Activated naive CD4-positive, alpha-beta T cell treated with anti-CD3 and anti-CD28 coated beads, Interleukin-2, amount 50 U/mL, for 16 hours (primary cell): ENCODE measurements at places on chromosomes 16 and 17.

GRCh38 chr16:10368969-10369551, 16.8 kb upstream of the ATF7IP2 start:
- DNase-seq, result no peak

DNA sequence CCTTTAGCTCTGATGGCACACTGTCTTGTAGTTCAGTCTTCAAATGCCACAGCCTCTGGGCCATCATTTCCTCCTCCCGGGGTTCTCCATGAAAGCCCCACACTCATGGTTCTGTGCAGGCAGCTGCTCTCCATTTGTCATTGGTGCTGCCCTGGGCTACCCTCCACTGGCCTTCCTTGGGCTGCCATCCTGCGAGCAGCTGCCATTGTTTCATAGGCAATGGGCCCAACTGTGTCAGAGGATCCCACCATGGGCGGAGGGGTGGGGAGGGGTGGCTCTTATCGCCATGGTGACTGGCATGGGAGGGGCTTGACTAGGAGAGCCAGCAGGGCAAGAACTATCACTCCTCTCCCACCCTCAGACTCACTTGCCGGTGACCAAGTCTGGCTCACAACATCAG, 38.6 kb upstream of the BRD7 start:
- DNase-seq, result no peak

DNA sequence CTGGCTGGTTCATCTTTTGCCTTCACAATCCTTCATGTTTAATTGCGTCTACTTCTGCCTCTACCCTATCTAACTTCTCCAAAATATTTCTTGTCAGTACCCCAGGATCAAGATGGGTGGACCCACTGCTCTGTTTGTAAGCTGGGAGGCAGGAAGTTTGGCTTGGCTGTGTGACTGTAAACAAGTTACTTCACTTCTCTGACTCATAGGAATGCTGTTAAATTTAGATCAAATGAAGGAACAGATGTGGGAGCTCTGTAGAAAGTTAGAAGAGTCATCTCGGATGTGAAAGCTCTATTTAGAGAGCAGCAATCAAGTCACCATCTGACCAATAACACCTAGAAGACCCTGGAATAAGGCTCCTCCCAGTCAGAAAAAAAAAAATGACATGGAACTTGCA, 55.2 kb upstream of the MRTFB start:
- DNase-seq, result no peak

- DNase-seq, result no peak
Observed at GRCh38 chr17:73292031-73292531, 19.7 kb downstream of the CDC42EP4 start.

DNA sequence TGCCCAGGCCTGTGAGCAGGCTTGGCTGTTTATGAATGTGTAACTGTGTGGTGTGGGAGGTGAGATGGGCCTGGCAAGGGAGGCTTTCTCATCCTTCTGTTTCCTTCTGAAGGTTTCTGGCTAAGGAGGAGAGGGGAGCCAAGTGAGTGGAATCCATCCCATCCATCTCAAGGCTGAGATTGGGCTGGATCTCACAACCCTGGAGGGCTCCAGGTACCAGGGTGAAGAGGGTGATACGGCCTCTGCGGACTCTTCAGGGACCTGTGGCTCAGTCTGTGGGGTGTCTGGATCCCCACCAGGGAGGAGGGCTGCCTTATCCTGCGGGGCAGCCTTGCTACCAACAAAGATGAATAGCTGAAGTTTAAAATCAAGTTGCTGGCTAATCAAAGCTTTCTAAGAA, 7.0 kb downstream of the ZNF629 start:
- no peak for DNase-seq

DNA sequence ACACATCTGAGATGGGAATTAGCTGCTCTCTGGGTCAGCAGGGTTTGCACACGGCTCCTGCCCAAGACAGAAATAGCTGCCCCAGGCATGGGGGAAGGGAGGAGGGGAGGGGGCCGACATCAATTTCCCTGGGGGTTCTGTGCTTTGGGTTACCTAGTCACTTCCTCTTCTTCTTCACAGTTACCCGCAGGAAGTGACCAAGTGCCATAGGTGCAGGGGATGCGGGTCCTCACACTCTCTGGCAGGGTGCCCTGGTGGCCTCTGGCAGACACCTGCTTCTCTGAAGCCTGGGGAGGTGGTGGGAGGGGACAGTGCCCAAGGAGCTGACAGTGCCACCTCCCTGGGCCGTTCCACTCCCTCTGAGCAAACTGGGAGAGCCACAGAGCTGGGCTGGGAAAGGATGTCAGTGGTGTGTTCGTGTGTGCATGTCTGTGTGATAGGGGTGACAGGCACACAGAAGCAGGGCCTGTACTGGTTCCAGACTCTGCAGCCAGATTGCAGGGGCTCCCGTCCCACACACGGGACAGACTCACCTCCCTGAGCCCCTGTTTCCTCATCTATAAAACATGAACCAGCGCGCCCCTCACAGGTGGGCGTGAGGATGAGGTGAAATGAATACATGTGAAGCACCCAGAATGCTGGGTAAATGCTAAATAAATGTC, 18.2 kb downstream of the SCN4A start:
- peak; percentile 26 for DNase-seq

DNA sequence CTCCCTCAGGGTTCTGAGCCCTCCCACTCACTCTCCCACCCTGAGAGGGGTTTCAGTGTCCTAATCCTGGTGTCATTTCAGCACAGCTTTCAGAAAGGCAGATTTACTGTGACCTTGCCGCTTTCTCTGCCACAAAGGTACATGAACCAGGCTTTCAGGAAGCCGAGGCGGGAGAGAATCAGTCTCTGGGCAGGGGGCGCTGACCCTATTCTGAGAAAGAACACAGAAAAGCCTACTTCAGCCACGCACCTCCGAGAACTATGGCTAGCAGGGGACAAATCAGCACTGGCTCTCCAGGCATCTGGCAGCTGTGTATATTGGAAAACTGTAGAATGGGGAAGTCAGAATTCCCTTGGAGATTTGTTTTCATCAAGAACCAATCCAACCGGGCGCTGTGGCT, 57.7 kb upstream of the BCAR1 start:
- no peak for DNase-seq

GRCh38 chr17:1985686-1986085, 39.4 kb downstream of the RTN4RL1 start:
- no peak for DNase-seq

- DNase-seq, result no peak
Observed at GRCh38 chr17:42787266-42787665, 6.9 kb downstream of the WNK4 start.

DNA sequence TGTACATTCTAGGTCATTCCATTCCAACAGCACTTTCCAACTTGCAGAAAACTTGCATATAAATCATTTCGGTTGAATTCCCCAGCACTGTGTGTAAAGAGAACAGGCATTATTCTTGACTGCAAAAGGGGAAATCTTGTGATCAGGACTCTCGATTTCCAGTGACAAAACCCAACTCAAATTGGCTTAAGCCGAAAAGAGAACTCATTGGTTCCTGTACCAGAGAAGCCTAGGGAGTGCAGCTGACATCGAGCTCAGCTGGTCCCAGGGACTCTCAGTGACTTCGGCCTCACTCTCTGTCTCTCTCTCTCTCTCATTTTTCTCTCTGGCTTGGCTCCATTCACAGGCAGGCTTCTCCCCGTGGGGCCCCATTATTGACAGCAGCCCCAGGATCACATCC, 30.7 kb downstream of the CD300LF start:
- no peak for DNase-seq

DNA sequence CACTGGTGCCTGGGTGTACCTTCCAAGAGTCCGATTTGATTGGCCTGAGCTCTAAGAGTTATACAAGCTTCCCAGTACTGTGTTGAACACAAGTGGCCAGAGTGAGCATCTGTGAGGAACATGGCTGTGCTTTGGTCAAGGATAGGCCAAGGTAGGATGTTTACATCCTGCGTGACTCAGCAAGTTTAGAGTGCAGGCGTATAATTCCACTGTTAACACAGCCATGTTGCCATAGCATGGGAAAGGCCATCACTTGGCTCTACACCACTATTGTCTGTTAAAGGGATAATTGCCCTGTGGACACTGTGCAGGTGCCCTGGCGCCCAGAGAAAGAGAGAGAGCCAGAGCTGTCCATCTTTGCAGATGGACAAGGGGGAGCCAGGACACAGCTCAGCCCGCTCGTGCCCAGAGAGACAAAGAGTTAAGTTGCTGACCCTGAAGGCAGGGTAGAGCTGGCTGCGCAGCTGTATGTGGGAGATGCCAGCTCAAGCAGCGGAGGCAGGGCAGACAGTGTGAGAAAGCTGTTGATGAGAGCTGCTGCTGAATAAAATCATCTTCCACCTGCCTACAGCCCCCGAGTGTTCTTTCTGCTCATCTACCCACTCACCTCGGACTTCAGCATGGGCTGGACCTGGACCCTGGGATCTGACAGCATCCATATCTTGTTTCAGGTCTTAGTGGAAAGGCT, 11.7 kb downstream of the CFAP52 start:
- no peak for DNase-seq

- no peak for DNase-seq
Observed at GRCh38 chr17:7550344-7550743, 1.5 kb downstream of the TNFSF12 start.

GRCh38 chr17:29255926-29256522, 9.4 kb downstream of the CRYBA1 start:
- DNase-seq, result no peak

DNA sequence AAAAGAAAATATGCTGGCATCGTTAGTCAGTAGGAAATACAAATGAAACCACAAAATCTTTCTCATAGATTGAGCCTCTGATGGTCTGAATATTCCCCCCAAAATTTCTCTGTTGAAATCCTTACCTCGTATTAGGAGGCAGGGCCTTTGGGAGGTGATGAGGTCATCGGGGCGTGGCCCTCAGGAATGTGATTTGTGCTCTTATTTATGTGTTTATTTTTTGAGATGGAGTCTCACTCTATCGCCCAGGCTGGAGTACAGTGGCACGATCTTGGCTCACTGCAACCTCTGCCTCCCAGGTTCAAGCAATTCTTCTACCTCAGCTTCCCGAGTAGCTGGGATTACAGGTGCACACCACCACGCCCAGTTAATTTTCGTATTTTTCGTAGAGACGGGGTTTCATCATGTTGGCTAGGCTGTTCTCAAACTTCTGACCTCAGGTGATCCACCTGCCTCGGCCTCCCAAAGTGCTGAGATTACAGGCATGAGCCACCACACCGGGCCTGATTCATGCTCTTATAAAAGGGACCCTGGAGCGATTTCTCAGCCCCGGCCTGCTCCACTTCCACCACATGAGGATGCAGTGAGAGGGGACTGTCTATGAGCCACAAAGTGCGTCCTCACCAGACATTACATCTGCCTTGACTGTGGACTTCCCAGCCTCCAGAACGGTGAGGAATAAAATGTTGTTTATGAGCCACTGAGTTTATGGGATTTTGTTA, 53.1 kb downstream of the DNAH17 start:
- DNase-seq, result no peak

DNA sequence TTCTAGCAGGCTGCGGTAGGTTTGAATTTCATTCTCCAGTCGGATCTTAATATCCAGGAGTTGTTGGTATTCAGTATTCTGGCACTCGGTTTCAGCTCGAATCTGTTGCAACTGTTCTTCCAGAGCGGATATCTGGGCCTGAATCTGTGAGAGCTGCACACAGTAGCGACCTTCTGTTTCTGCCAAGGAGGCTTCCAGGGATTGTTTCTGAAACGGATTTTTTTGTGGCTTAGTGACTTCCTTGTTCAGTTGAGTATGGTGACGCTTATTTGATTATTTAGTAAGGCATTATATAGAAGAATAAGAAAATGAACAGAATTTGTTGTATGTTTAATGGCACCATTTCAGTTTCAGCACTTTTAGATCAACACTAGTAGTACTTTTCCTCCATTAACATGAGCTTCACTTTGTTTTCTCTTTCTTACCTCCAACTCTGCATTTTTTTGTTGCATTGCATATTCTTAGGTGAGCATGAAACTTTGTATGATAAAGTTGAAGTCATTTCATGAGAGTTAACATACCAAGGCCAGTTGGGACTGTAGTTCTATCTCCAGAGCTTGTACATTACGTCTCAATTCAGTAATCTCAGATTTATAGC, 2.8 kb downstream of the KRT10 start:
- no peak for DNase-seq

- DNase-seq, result no peak
Observed at GRCh38 chr17:75996665-75997590, 3.7 kb upstream of the CDK3 start.

- DNase-seq, result no peak
Observed at GRCh38 chr17:28199728-28200127, 119.3 kb upstream of the TMEM97 start.

DNA sequence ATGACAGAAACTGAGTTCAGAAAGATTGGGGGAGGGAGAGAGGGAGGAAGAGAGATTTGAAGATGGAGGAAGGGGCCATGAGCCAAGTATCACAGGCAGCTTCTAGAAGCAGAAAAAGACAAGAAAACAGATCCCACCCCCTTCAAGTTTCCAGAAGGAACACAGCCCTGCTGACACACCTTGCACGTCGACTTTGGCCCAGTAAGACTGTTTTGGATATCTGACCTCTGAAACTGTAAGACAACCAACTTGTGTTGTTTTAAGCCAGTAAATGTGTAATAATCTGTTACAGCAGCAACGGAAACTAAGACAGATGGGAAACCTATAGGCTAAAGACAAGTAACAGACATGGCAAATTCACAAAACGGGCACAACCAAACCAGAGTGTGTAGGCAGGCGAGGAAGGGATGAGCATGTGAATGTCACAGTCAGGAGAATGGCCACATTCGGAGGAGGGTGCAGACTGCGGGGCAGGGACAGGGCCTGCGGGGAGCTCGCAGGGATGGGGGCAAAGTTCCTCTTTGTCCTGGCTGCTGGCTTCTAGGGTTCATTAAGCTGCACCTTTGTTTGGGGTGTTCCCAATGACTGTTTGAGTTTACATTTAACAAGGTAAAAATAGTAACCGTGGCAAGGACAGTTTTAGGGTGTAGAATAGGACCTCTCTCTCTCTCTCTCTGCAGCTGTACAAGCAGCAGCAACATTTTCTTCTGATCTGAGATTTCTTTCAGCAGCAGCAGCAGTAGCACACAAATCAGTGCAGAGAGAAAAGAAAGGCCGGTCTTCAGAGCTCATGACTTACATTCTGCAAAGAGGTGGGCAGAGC, 18.3 kb upstream of the ATP2C2 start:
- no peak for DNase-seq

DNA sequence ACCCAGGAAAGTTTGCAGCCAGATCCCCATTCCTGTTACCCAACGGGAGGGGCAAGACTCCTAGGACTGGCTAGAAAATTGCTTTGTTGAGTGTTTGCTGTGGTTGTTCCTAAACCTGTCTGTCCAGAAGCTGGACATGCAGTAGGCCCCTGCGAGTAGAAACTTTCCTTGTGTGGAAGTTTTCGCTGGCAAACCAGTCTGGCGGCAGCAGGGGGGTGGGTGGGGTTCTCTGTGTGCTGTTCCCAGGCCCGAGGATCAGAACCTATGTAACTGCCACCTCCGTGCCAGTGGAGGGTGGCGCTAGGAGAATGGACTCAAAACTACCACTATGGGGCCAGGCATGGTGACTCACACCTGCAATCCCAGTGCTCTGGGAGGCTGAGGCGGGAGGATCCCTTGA, 9.2 kb downstream of the SGSM2 start:
- DNase-seq, result no peak

GRCh38 chr16:80824623-80825364, 20.4 kb upstream of the CDYL2 start:
- peak; percentile 34 for DNase-seq
